CD4-positive, alpha-beta T cell treated with Interferon gamma for 1 hour (primary cell): ENCODE measurements at places on chromosomes 4 and X.

DNA sequence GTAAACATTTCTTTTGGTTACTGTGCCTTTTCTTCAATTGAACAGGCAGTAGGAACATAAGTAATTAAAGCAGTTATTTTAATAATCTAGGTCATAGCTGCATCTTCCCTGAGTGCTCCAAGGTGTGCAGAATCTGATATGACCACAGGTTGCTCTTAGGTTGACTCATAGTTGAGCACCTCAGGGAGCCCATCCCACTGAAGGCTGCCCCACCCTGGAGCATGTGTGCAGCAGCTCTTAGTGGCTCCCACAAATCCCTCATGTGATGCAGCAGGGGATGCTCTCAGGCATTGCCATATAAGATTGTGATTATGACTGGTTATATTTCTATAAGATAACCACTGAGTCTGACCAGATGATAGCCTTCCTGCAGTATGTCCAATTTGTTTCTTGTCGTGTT, 72.3 kb downstream of the ZNF518B start:
- DNase-seq: no peak

GRCh38 chr4:125710766-125711165, 396.0 kb downstream of the FAT4 start:
- DNase-seq: no peak

DNA sequence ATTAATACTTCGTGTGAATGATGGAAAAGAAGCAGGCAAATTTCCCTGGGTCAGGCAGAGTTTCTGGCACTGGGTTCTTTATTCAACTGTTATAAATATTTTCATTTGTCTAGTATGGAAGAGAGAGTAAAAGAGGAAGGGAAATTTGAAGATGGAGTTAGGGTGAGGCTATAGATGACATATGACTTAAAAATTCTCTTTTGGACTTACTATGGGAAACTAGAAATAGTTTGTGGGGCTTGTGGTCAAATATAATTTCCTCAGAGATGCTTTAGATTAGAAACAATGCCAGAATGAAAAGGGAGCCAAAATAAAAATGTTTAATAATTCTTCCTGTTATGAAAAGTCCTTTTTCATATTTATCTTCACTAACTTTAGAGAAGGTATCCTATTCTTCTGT, 103.2 kb downstream of the GC start:
- no peak for DNase-seq

DNA sequence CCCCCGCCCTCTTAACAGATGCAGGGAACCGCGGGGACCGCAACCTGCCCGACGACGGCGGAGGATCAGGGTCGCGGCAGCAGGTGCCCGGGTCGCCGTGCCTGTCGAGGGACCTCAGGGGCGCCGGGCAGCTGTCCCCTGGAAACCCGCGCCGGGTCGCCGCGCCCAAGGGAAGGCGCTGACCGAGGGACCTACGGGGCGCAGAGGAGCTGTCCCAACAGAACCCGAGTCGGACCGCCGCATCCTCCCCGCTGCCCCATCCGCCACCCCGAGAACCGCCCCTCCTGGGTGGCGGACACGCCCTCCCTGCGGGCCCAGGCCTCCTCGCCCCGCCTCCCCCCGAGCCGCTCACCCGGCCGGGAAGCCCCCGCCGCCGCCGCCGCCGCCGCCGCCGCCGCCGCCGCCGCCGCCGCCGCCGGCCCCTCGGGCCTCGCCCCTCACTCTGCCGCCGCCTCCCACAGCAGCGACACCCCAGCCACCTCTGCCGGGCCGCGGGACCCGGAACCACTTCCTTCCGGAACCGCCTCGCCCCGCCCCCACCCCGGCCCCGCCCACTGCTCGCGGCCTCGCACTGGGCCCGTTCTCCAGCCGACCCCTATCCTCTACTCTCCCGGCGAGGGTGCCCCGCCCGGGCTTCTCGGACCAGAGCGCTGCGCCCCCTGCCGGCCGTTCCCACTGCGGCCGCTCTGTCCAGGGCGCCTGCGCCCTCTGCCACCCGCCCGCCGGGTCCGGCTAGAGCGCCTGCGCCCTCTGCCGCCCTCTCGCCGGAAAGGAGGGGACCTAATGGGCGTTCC, at the start of gene BCLAF3:
Gene BCLAF3 (minus strand): TSS at position 506 of the 794 bp plus-strand sequence. CDS start 20,797 bp downstream, outside the sequence.
- DNase-seq: peak; percentile 91

GRCh38 chr4:59536428-59536827, 1663.7 kb upstream of the ADGRL3 start:
- no peak for DNase-seq

DNA sequence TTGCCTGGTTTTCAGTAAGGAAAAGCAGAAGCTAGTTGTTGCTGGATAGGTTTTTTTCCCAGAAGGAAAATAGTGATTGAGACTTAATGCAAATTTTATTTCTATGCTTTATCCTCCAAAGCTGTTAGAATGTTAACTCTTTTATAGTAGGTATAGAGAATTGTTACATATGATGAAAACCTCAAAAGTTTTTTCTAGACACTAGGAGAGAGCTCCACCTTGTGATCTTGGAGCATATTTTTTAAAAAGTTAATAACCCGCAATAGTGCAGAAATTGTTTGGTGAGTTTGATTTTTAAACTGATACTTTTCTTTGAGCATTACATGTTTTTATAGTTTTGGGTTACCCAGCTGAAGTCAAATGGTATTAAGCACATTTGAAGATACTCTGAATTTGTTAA, 56.5 kb downstream of the STAG2 start:
- no peak for DNase-seq

- no peak for DNase-seq
Observed at GRCh38 chr4:110172972-110173371, 25.4 kb downstream of the ELOVL6 start.

GRCh38 chr4:55216863-55217635, 91.7 kb upstream of the KDR start:
- DNase-seq: no peak

DNA sequence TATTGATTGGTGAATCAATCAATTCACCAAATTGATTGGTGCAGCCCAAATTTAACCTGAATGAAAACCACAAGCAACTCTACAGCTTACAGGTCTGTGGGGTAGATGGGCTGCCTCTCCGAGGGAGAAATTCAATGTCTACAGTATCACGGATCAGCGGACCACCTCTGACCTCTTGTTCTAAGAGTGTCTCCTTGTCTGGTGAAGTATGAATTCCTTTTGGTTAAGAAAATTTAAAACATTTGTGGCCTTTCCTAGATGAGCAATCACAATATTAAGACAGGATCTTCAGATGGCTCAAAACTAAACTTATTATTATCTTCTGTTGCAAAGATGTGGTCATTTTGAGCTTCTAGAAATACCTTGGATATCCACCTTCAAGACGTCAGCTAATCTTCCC, 153.3 kb downstream of the IL15 start:
- DNase-seq: no peak

DNA sequence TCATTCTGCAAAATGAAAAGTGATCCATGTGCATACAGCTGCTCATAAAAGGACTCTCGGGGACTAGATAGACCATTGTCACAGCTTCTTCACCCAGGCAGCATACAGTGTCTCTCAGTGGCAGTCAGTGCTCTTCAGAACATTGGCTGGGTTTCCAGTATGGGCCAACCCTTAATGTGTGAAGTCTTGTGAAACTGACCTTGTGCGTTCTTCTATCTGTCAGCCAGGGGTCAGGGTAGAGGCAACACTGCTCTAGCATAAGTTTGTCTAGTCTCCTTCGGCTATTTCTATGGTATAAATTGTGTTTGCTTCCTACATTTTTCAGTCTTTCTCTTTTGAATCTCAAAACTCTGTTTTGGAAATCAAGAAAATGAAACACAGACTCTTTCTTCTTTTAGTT, 37.0 kb upstream of the SMIM31 start:
- DNase-seq: no peak

DNA sequence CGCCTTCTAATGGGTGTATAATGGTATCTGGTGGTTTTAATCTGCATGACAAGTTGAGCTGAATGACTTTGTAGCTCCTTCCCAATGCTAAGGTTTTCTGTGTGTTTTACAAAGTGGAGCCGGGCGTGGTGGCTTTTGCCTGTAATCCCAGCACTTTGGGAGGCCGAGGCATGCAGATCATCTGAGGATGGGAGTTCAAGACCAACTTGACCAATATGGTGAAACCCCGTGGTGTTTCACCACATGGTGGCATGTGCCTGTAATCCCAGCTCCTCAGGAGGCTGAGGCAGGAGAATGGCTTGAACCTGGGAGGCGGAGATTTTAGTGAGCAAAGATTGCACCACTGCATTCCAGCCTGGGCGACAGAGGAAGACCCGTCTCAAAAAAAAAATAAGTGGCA, 28.9 kb downstream of the ARFIP1 start:
- DNase-seq: no peak

GRCh38 chr4:153273751-153274150, 69.5 kb downstream of the TRIM2 start:
- no peak for DNase-seq

DNA sequence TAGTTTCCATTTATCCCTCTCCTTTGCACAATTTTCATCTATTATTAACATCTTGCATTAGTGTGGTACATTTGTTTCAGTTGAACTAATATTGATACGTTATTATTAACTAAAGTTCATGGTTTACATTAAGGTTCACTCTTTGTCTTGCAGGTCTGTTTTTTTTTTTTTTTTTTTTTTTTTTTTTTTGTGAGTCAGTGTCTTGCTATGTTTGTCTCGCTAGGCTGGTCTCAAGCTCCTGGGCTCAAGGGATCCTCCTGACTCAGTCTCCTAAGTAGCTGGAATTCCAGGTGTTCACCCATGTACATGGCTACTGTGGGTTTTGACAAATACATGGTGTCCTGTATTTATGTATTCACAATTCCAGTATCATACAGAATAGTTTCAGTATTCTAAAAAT, 6.8 kb downstream of the TBC1D19 start:
- no peak for DNase-seq
